Neural crest cell (in vitro differentiated cells): ENCODE measurements at places on chromosomes 6 and 20. TPM values are rescaled to one million over a fixed set of nuclear protein-coding genes. Genes with fewer than 3 reads are reported as not detected.

Gene EGFL8
- total RNA-seq = 39.3 and 44.0 TPM in 2 replicates

Gene LHFPL5
- total RNA-seq = not detected in 2 replicates

Gene KCNK5
- 30.4 and 32.7 TPM in 2 replicates for total RNA-seq

Gene SMLR1
- total RNA-seq = not detected in 2 replicates

Gene TMEM170B
- total RNA-seq = 19.3 and 20.3 TPM in 2 replicates

GRCh38 chr6:123526128-123526527, 110.6 kb downstream of the TRDN start:
- H3K27ac ChIP-seq = no peak overlapping the region
- H3K4me3 ChIP-seq = no peak overlapping the region
- no peaks in the 10 kb centered on the region for H3K36me3 ChIP-seq
- H3K4me1 ChIP-seq = peaks cover 5% of the 10 kb centered on the region
- H3K27me3 ChIP-seq = no peaks in the 10 kb centered on the region
- DNase-seq = no peak

DNA sequence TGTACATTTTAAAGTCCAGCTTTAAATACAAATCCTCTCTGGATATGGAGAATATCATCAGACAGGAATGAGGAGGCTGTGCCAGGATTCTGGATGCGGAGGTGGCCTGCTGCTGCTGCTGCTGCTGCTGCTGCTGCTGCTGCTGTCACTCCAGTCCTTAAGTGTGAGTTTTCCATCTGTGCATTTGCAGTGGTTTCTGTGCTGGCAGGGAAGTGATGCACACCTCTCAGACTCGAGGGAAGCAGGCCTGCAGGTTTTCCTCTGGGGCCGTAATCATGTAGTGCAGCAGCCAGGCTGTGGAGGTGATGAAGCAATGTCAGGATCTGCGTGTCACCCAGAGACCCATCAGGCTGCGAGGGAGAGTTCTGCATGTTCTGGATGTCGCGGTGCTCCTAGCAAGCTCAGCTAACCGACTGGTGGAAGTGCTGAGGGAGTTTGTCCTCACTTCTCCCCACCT, 32.0 kb downstream of the CFAP61 start:
- H3K27ac ChIP-seq = no peak overlapping the region
- H3K27me3 ChIP-seq = peaks cover 33% of the 10 kb centered on the region
- H3K4me3 ChIP-seq = no peak overlapping the region
- no peaks in the 10 kb centered on the region for H3K36me3 ChIP-seq
- no peaks in the 10 kb centered on the region for H3K4me1 ChIP-seq

GRCh38 chr6:21885532-21886114, 292.1 kb downstream of the SOX4 start:
- peaks cover 13% of the 10 kb centered on the region for H3K36me3 ChIP-seq
- H3K4me1 ChIP-seq = peaks cover 6% of the 10 kb centered on the region
- no peak overlapping the region for H3K27ac ChIP-seq
- no peak overlapping the region for H3K4me3 ChIP-seq
- no peaks in the 10 kb centered on the region for H3K27me3 ChIP-seq

GRCh38 chr6:147999001-147999540, 343.6 kb upstream of the SASH1 start:
- no peaks in the 10 kb centered on the region for H3K4me1 ChIP-seq
- no peak overlapping the region for H3K4me3 ChIP-seq
- no peak overlapping the region for H3K27ac ChIP-seq
- no peaks in the 10 kb centered on the region for H3K27me3 ChIP-seq
- no peaks in the 10 kb centered on the region for H3K36me3 ChIP-seq
- DNase-seq = no peak

DNA sequence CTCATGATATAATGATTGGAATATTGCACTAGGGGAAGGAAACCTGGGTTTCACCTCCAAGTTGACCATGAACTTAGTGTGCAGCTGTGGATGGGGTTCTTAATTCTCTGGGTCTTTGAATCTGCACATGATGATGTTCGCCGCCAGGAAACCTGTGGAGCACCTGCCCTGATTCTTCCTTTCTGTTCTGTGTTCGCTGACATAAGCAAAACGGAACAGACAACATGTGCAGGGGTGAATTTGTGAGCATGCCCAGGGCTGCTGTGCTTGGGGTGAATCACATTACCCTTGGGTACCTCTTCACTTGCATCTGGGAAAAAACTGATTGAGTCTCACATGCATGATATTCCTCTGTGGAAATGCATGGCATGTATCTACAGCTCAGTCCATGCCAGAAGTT, 48.8 kb downstream of the CAP2 start:
- H3K4me3 ChIP-seq = no peak overlapping the region
- peaks cover 15% of the 10 kb centered on the region for H3K36me3 ChIP-seq

DNA sequence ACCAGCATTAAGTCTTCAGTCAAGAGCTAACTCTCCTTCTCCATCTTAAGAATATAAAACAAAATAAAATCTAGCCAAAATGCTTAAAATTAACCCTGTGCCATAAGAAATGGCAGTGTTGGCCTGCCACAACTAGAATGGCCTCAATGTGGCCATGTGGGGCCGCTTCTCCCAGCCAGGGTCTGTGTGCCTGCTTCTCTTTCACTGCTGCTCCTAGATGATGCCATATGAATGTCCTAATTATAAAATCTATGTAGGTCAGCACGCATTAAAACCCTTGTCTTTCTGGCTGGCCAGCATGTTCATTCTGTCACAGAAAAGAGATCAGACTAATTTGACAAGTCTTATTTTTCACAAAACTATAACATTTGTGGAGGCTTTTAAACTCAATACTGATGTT, 102.6 kb downstream of the C6orf118 start:
- H3K4me1 ChIP-seq = no peaks in the 10 kb centered on the region
- DNase-seq = no peak
- H3K4me3 ChIP-seq = no peak overlapping the region
- peaks cover 3% of the 10 kb centered on the region for H3K36me3 ChIP-seq
- H3K27me3 ChIP-seq = no peaks in the 10 kb centered on the region
- no peak overlapping the region for H3K27ac ChIP-seq

DNA sequence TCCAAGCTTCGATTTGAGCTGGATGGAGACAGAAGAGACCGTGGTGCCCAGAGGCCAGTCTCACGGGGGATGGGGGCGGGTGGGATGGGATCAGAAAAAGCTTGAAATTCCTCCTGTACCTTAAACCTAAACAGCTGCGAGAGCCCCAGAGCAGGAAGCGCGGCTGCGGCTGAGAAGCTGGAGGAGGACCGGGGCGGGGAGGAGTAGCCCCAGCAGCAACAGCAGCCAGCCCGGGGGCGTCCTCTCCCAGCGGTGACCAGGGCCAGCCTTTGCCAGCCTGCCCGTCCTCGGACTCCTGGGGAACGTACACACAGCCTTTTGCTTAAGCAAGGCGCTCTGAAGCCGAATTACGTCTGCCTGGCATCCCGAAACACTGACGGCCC, 17.4 kb upstream of the PRDM13 start:
- no peaks in the 10 kb centered on the region for H3K36me3 ChIP-seq
- H3K27me3 ChIP-seq = peaks cover 92% of the 10 kb centered on the region
- no peak overlapping the region for H3K27ac ChIP-seq

DNA sequence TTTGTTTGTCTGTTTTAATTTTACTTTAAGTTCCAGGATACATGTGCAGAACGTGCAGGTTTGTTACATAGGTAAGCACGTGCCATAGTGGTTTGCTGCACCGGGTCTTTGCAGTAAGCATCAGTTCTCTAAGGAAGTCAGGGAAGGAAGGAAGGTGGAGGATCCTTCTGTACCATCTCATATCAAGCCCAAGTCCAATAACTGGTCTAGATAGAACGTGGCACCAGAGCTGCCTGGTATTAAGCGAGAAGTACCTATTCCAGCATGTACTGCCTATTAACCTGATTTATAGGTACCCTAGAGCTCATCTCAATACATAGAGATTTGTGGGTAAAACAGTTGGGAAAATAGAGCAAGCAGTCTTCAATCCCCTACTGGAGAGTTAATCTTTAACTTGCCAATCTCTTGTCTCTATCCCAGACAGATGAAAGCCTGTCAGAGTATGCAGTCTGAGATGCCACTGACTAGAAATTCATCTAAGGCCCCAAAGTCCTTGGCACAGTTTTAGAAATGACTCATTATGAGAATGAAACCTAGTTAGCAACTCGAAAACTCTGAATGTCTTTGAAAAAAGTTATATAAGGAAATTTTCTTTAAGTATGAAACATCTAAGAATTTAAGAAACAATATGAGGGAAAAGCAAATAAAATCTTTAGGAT, 144.9 kb downstream of the TFAP2A start:
- peaks cover 76% of the 10 kb centered on the region for H3K4me1 ChIP-seq
- peaks cover 5% of the 10 kb centered on the region for H3K36me3 ChIP-seq
- DNase-seq = no peak
- no peak overlapping the region for H3K4me3 ChIP-seq
- no peak overlapping the region for H3K27ac ChIP-seq
- no peaks in the 10 kb centered on the region for H3K27me3 ChIP-seq

GRCh38 chr20:57614490-57615444, 5.5 kb downstream of the ZBP1 start:
- H3K4me3 ChIP-seq = no peak overlapping the region
- H3K27ac ChIP-seq = no peak overlapping the region
- no peaks in the 10 kb centered on the region for H3K4me1 ChIP-seq
- DNase-seq = no peak
- peaks cover 18% of the 10 kb centered on the region for H3K27me3 ChIP-seq

DNA sequence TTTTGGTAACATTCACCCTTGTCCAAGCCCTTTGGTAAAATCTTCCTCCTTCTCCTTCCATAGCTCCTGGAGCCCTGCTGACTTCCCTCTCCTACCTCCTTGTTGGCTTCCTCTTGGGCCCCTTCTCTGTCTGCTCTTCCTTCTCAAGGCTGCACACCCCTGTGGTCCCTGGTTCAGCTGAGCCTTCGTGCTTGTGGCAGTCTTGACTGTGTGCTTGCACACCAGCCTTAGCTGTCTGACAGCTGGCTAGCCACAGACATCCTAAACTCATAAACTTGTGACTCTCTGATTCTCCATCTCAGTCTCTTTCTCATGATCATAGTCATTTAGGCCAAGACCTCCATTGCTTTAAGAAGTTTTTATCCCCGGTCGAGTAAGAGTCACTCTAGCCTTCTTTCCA, 37.1 kb downstream of the DHX35 start:
- H3K27me3 ChIP-seq = no peaks in the 10 kb centered on the region
- no peak overlapping the region for H3K27ac ChIP-seq
- H3K4me3 ChIP-seq = no peak overlapping the region
- no peaks in the 10 kb centered on the region for H3K4me1 ChIP-seq
- H3K36me3 ChIP-seq = peaks cover 23% of the 10 kb centered on the region
- no peak for DNase-seq

DNA sequence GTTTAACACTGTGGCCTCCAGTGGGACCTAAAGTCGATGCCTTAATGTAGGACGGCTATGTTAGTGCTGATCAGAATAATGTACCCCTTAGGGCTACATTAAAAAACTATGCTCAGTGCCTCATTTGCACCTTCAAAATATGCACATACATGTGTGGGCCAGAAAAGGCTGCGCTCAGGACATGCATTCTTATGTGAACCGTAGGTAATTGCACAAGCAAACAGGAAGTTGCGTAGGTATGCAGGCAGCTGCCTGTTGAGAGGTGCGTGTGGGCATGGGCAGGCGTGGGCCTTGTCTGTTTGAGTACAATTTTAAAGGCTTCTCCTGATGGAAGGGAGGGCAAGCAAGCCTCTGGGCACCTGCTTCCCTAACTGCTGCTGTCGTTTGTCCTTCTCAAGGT, 116.2 kb upstream of the JAG1 start:
- H3K36me3 ChIP-seq = no peaks in the 10 kb centered on the region
- H3K4me1 ChIP-seq = peaks cover 11% of the 10 kb centered on the region
- no peak overlapping the region for H3K27ac ChIP-seq
- no peak overlapping the region for H3K4me3 ChIP-seq
- no peaks in the 10 kb centered on the region for H3K27me3 ChIP-seq

GRCh38 chr6:34324738-34325444, 67.6 kb downstream of the NUDT3 start:
- no peak overlapping the region for H3K27ac ChIP-seq
- no peak for DNase-seq
- peaks cover 12% of the 10 kb centered on the region for H3K4me1 ChIP-seq
- H3K27me3 ChIP-seq = no peaks in the 10 kb centered on the region
- peaks cover 5% of the 10 kb centered on the region for H3K36me3 ChIP-seq

DNA sequence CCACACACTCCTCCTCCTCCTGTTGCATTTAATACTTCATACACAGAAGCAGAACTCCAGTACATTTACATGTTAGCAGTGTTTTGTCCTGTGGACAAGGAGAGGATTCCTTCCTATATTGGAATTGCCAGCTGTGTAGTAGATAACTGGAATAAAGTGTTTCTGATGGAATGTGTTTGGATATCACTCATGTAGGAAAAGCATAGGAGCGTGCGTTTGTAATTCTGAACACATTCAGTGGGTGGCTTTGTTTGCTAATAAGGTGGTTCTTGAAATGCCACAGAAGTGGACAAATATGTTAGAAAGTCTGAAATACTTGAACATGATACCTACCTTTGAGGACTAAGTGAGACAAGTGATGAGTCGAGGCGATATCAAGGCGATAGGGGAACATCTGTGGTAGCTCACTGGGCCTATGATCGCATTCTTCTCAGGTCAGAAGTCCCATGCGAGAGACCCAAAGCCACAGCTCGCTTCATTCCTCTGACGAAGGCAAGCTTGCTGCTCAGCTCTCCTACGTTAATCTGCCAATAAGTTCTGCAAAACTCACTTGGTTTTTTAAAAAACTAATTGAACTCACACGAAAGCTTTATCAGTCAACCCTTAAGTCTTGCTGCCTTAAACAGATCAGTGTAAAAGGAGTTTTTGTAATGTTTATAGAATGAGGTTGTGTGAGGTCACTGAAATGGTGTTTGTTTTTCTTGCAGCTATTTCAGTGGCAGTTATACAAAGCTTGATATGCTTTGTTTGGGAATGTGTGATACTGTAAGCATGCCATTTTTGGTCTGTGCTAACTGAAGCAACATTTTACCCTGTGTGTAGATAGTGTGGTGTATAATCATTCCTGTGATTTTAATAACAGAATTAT, 159.9 kb downstream of the SOX4 start:
- H3K27ac ChIP-seq = peak overlapping the region; percentile 36
- peaks cover 61% of the 10 kb centered on the region for H3K4me1 ChIP-seq
- no peaks in the 10 kb centered on the region for H3K27me3 ChIP-seq
- H3K36me3 ChIP-seq = peaks cover 3% of the 10 kb centered on the region
- DNase-seq = no peak

DNA sequence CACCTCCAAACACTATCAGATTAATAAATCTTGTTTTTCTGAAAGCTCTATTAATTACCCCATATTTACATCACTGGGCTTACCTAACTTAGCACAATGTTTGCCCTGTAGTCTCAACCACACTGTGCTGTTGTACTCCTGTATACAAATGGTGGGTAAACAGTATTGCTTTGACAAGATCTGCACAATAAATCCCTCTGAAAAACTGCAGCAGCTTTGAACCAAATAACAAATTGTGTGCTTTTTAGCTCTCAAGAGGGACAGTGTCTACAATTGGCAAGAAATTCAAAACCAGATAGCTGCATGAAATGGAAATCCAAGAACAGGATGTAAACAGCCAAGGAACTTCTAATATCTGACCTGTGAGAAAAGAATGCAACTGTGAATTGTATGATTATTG, 10.4 kb downstream of the KIF6 start:
- H3K27ac ChIP-seq = no peak overlapping the region
- DNase-seq = no peak
- H3K4me3 ChIP-seq = no peak overlapping the region
- H3K27me3 ChIP-seq = no peaks in the 10 kb centered on the region
- no peaks in the 10 kb centered on the region for H3K36me3 ChIP-seq

DNA sequence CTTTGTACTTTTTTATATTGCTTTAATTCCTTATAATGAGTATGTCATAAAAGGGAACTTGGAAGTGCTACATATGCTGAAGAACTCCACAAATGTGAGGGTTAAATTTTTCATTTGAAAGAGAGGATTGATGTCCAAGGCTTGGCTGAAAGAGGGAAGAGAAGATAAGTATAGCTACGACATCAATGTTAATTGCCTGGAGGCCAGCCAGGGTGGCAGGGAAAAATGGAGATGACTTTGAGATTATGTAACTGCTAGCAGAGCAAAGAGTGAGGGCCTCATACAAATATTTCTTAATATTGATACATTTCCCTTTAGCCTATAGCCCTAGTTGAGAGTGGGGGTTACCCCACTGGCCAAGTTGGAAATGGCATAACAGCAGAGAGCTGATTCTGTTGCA, 24.8 kb upstream of the RIMS4 start:
- no peaks in the 10 kb centered on the region for H3K36me3 ChIP-seq
- H3K4me3 ChIP-seq = no peak overlapping the region
- H3K27ac ChIP-seq = no peak overlapping the region
